Left renal cortex interstitium (tissue), 4 donors: ENCODE measurements at places on chromosomes 16 and 17.

DNA sequence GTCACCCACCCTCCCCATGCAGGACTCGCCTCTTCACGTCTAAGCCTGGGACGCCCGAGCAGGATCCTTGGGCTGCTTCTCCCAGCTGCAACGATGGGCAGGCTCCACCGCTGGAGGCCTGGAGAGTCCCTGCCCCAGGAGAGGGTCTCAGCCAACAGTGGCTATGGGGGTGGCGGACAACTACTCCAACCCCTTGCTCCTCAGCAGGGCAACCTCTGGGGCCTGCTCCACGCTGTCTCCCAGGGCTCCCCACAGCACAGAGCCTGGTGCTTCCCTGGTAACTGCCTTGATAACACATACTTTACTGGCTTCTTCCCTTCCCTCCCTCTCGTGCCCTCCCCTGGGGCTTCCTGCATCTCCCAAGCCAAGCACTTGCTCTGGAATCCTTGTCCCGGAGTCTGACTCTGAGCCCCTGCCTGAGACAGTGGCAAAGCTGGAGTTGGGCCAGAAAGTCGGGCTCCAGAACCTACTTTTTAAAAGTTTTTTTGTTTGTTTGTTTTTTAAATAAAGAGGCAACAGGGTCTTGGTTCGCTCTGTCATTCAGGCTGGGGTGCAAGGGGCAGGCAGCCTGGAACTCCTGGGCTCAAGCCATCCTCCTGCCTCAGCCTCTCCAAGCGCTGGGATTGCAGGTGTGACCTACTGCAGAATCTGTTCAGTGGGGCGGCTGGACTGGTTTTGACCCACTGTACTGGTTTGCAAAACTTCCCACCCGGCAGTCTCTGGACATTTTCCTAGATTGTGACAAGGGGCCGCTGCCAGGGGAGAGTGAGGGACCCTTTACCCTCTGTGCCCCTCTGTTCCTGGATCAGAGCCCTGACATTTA lies 99.4 kb downstream of the TNFRSF13B start:
- DNase-seq, result no peak

GRCh38 chr16:80915079-80915450 lies 91.6 kb downstream of the CMC2 start:
- no peak for DNase-seq

DNA sequence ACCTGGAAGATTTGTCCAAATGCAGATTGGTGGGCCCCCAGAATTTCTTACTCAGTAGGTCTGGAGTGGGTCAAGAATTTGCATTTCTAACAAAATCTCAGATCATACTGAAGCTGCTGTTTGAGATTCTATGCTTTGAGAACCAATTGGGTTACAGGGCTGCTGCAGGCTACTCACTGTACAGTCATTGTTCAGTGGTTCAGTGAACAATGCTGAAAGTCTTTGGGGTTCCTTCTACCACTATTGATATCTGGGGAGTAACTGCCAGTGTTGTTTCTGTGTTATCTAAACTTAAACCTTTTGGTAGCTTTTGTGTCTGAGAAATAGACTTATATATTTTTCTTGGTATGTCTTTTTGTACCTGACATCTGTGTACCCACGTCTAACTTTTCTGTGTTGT lies 187.5 kb downstream of the TANC2 start:
- no peak for DNase-seq

DNA sequence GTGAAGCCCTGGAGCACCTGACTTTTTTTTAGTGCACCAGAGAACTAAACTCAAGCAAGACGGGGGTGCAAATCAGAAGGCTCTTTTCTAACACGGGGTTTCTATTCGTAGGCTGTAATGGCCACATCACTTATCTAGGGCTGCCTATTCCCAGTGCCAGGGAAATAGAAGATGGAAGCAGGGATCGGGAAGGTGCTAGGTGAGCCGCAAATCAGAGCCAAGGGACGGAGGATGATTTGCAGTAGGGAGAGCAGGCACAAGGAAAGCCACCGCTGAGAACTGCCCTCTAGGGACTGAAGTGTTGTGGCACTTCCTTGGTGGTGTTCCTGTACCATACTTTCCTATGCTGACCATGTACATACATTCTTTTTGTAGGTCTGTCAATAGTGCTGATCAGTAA lies 7.8 kb upstream of the SLC46A1 start:
- no peak for DNase-seq

- DNase-seq, result no peak
Measured at GRCh38 chr16:85386467-85387170, 226.5 kb upstream of the GSE1 start.

DNA sequence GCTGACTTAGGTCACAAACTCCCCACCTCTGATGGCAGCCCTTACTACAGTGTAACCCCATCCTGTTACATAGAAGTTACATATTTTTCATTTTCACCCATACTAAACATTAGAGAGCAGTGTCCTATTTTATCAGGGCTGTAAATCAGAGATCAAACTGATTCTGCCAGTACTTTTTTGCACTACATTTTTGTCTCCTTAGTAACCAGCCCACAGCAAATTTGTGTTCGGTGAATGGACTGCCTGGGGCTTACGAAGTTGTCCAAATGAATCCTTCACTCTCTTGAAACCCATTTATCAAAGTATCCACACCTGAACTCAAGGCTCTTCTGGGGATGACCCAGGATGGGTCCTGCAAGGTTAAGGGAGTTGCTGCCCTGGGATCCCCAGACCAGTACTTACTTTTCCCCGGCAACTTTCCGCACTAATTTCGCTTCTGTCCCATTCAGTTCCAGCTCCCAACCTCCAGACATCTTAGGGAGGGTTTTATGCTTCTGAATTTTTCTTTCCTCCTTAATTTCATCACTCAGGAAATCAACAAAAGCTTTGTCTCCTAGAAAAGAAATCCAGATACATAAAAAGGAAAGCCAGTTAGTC lies 1.1 kb downstream of the C1QBP start:
- no peak for DNase-seq

GRCh38 chr17:61409301-61410112 lies 9.9 kb downstream of the TBX2 start:
- DNase-seq, result no peak

DNA sequence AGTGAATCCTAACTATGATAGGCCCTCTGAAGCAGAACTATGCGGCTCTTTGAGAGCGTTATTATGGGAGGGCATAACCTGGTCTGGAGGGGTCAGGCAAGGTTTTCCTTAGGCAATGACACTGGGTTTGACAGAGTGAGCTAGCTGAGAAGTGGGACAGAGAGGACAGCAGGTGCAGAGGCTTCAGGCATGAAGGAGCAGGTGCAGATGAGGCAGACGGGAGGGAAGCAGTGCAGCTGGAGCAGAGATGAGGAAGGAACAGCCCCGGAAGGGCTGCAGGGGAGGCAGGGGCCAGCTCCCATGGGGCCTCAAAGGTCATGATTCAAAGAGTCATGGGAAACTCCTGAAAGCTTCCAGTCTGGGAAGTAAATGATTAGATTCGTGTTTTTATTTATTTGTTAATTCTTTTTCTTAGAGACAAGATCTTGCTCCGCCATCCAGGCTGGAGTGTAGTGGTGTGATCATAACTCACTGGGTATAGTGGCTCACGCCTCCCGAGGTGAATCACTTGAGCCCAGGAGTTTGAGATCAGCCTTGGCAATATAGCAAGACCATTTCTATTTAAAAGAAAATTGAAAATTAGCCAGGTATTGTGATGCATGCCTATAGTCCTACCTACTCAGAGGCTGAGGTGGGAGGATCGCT lies 5.4 kb downstream of the MARCHF10 start:
- no peak for DNase-seq

DNA sequence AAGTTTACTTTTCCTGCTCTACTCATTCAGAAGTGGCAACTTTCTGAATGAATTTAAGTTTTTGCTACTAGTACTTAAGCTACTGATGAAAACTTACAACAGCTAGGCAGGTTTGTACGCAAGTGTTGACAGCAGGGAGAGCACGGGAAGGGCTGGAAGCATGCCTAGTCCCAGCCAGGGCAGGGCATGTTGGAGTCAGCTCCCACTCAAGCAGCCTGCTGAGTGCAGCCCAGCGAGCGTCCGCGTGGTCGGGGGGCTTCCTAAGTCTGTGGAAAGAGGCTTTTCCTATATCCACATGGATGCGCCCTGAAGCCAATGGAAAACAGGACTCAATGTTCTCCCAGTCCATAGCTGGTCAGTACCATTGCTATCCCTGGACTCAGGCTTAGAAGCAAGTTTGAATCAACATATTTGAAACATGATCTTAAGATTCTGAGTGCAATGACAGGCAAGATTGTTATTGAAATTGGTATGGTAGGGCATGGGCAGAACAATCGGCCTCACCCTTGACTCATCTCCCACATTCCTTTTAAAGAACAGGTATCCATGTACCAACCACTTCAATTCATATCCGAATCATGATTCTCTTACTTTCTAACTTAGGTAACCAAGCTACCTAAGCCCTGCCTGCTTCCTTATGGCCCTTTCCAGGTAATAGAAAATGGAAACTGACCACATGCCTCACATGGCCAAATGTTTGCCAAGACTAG lies 22.5 kb downstream of the CYB5D2 start:
- DNase-seq, result no peak

GRCh38 chr16:26530584-26531289 lies 536.0 kb upstream of the C16orf82 start:
- DNase-seq, result no peak

DNA sequence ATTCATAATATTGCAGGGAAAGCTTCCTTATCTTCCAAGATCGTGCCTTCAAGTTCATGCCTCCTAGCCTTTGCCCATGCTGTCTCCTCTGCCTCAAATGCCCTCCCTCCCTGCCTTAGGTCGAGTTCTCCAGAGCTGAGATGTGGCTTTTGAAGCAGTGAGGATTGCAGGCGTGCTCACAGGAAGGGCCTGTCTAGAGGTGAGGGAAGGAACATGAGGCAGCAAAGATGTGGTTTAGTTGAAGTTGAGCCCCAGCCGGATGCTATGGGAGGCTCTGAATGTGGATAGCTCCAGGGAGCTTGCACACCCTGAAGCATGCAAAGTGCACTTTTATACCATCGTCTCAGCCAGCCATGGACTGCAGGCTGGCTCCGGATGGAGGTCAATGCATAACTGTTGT lies 754.6 kb upstream of the EEF2KMT start:
- DNase-seq, result no peak

GRCh38 chr17:31888124-31888523 lies 13.4 kb downstream of the UTP6 start:
- no peak for DNase-seq

- DNase-seq, result no peak
Measured at GRCh38 chr16:54431041-54431996, 144.7 kb upstream of the IRX3 start.

DNA sequence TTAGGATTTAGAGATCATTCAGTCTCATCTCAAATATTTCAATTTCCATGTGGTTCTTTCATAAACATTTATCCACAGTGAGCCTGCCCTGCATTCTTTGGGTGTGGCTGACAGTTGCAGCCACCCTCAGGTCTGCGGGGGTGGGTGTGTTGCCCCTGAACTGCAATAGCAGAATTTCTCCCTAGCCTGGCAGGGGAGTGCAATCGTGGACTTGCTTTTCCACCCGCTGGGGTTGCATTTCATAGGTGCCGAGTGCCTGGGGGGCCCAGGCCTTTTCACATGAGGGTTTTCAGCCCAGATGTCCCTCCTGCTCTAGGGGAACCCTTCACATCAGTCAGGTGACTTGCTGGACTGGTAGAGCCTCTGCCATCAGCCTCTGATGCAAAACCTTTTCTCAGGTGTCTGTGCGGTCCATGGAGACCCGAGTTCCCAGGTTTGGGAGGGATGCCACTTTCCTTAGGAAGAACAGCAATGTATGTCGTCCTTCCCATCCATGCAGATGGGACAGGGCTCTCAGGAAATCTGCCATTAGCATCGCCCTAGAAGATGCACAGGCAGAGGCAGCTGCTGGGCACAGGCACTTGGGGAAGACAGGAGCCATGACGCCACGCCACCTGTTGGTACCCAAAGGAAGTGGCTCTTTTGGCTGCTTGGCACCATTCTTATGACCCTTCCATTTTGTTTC lies 2.4 kb upstream of the USP36 start:
- no peak for DNase-seq

GRCh38 chr17:76884995-76885893 lies 17.0 kb downstream of the MGAT5B start:
- DNase-seq, result no peak

GRCh38 chr17:3845621-3846436 lies at the start of gene NCBP3:
Gene NCBP3 (minus strand): TSS chr17:3846246. CDS start chr17:3846223, 23 bp downstream.
- peak; percentile 87 for DNase-seq

DNA sequence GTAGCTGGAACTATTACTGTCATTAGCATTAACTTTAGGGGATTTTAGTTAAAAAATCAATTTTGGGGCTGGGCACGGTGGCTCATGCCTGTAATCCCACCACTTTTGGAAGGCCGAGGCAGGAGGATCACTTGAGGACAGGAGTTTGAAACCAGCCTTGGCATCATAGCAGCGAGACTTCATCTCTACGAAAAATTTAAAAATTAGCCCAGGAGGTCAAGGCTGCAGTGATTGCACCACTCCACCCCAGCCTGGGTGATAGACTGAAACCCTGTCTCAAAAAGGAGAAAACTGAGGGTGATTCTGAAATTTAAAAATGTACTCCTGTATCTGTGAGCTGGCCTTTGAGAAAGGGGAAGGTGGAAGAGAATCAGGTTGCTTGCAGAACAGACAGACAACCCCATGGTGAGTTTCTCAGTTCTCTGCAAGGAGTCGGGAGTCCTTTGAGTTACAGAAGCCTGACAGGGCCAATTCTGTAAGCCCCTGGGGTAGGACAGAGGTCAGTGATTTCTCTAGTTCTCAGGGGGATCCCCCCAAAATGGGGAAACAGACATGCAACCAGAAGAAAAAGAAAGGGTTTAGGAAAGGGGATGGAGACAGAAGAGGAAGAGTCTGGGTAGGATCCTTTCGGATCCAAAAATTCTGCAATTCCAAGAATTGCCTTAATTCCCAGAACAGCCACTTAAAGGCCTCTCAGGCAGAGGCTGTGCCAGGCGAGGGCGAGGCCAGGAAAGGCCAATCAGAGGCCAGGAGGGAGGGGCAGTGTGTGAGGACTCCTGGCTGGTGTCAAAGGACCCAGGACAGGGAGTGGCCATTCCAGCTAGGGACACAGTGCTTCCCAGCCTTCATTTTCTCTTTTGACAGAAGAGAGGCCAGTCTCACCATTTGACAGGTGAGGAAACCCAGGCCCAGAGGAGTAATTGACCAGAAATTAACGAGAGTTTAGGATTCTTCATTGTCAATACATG lies 6.7 kb downstream of the NUPR1 start:
- DNase-seq, result no peak

DNA sequence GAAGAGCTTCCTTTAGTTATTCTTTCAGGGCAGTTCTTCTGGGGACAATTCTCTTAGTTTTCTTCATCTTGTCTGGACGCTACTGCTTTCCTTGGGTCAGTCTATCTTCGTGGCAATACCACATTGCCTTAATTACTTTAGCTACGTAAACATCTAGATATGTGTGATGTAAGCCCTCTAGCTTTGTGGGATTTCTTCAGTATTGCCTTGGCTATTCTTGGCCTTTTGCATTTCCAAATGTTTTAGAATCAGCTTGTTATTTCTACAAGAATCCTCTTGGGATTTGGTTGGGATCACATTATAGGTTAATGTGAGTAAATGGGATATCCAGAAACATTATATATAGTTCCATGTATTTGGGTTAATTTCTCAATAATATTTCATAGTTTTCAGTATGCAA lies 9.0 kb upstream of the ST6GALNAC2 start:
- DNase-seq, result no peak

- no peak for DNase-seq
Measured at GRCh38 chr17:7184647-7185046, 5.5 kb upstream of the ASGR1 start.

- no peak for DNase-seq
Measured at GRCh38 chr16:10780628-10781027, 37.0 kb downstream of the NUBP1 start.

- no peak for DNase-seq
Measured at GRCh38 chr16:50718061-50718760, 23.7 kb upstream of the CYLD start.

GRCh38 chr17:47797797-47798196 lies 23.8 kb downstream of the OSBPL7 start:
- no peak for DNase-seq
